ENCODE measurements at places on chromosomes 5 and 9.

DNA sequence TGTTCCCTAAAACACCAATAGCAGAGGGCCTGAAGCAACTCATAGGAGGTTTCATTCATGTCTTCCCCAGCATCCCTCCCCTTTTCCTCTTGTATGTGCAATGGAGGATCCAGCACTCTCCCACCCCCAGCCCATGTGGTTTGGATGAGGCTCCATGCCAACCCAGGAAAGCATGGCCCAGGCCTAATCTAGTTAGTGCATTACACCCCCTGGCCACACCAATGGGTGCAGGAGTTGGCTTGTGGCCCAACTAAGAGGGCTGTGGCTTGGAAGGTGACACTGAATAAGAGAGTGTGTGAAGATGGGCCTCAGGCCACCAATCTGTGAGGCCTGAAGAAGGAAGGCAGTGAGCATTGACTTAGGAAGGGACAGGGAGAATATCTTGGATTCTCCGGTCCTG is 70.8 kb upstream of the SMIM23 start:
- no peak for DNase-seq

- DNase-seq, result peak; percentile 40
Measured at GRCh38 chr9:73038613-73039012, 85.8 kb upstream of the ALDH1A1 start.

DNA sequence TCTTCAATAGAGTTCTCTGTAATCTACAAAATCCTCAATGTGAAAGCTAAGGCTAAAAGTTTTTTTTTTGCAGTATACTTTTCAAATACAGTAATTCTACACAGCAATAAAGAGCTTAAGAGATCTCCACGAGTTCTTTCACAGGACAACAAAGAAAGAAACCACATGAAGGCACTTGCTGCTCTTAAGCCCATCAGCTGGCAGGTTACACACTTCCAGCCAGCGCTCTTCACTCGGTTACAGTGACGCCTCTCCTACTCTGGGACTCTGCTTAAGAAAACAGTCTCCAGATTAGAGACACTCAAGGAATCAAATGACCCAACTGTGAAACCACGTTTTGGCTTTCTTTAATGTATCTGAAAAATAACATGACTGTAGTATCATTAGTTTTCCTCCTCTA is 85.0 kb downstream of the ROR2 start:
- no peak for DNase-seq

DNA sequence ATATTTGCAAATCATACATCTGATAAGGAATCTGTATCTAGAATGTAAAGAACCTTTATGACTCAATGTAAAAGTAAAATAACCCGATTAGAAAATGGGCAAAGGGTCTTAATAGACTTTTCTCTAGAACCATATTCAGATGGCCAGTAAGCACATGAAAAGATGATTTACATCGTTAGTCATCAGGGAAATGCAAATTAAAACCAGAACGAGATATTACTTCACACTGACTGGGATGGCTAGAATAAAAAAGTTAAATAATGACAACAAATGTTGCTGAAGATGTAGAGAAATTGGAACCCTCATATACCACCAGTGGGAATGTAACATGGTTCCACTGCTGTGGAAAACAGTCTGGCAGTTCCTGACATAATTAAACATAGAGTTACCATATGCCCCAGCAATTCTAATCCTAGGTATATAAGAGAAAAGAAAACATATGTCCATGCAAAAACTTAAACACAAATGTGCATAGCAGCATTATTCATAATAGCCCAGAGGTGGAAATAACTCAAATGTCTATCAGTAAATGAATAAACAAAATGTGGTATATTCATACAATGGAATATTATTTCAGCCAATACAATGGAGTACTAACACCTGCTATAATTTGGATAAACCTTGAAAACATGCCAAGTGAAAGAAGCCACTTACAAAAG is 100.4 kb upstream of the MAMDC2 start:
- no peak for DNase-seq

GRCh38 chr5:150081541-150082283 is 4.6 kb downstream of the CSF1R start:
- peak; percentile 69 for DNase-seq

- no peak for DNase-seq
Measured at GRCh38 chr5:25579111-25579510, 934.3 kb upstream of the CDH10 start.

DNA sequence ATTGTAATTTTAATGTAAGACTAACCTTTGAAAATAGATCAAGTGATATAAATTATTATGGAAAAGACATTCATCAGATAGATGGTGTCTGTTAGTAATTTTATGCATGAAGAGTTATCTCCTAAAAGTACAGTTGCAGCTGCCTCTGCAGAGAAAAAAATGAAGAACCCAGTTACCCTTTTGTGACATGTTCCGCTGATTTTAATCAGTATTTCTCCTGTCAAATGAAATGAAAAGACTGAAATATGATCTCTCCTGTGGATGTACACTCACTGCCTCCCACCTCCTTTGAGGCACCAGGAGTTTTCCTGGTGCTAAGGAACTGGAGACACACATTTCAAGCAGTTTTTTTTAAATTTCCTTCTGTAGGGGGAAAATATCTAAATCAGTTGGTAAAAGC is 277.4 kb downstream of the KIF4B start:
- DNase-seq, result no peak

DNA sequence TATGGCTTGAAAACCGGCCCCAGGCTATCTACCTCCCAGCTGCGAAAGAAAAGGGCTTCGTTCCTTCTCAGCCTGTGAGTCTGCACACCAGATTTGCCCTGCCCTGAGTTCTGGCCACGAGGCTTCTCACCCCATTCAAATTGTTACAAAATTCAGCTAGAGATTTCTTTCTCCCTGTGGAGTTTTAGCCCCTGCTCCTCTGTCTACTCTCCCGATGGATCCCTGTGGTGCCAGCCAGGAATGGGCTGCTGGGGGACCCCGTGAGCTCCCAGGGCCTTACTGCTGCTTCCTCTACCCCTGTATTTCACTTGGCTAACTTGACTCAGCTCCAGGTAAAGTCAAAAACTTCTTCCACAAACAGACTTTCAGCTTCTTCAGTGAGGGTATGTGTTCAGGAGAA is 9.3 kb upstream of the RNF20 start:
- no peak for DNase-seq

GRCh38 chr9:114296338-114296737 is 26.6 kb upstream of the ORM1 start:
- DNase-seq, result no peak

- DNase-seq, result no peak
Measured at GRCh38 chr5:99600952-99601351, 672.1 kb upstream of the CHD1 start.

- DNase-seq, result no peak
Measured at GRCh38 chr9:134546246-134546731, 95.3 kb upstream of the COL5A1 start.

DNA sequence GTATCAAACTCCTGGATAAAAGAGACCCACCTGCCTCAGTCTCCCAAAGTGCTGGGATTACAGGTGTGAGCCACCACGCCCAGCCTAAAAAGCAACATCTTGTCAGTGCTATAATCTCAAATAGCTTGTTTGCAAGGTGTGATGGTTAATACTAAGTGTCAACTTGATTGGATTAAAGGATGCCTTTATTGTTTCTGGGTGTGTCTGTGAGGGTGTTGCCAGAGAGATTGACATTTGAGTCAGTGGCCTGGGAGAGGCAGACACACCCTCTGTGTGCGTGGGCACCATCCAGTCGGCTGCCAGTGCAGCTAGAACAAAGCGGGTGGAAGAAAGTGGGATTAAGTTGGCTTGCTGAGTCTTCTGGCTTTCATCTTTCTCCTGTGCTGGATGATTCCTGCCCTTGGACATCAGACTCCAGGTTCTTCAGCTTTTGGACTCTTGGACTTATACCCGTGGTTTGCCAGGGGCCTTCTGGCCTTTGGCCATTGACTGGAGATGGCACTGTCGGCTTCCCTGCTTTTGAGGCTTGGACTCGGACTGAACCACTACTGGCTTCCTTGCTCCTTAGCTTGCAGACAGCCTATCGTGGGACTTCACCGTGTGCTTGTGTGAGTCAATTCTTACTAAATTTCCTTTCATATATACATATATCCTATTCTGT is 28.1 kb downstream of the TARS1 start:
- no peak for DNase-seq

DNA sequence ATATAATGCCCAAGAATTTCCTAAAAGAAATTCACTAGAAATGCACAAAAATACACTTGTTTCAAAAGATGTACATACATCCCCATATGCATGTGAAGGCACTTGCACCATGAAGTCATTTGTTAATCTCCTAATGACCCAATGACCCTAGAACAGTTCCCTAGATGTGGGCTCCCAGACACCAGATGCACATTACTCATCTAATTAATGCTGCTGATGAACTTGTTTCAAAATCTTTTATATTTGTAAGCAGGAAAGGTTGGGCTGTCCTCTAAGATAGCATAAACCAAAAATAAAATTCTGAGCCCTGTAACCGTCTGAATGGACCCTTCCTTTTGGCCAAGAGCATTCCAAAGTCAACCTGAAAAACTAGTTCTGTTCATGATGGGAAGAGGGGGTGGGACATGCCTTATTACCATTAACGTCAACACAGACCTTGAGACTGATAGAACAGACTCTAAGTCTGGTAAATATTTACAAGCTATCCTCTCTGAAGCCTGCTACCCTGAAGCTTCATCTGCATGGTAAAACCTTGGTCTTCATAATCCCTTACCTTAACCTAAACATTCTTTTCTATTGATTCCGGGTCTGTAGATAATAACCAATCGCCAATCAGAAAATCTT is 91.0 kb upstream of the DAPK1 start:
- DNase-seq, result no peak

DNA sequence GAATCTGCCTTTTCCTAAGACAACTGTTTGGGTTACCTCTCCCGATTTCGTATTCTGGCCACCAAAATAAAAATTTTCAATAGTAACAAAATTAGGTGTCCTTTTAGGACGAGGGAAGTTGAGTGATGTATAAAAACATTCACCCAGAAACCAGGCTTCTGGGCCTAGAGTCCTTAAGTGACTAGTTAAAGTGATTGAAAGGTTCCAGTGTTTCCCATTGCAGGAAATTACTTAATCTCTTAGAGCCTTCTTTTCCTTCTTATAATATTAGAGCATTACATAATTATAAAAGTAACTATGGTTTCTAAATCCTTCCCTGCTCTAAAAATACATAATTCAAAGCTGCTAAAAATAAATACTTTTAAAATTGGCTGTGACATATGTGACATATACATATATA is 7.3 kb downstream of the MCIDAS start:
- DNase-seq, result no peak

DNA sequence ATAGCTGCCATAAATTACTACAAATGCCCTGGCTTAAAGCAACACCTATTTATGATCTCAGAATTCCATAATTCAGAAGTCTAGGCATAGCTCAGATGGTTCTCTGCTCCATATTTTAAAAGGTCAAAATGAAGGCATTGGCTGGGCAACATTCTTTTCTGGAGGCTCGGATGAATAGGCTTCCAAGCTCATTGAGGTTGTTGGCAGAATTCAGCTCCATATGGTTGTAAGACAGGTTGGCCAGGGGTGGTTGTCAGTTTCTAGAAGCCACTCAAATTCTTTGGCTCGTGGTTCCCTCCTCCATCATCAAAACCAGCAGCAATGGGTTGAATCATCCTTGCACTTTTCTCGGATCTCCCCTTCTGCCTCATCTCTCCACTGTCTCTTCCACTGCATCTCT is 49.4 kb downstream of the TGFBR1 start:
- no peak for DNase-seq

DNA sequence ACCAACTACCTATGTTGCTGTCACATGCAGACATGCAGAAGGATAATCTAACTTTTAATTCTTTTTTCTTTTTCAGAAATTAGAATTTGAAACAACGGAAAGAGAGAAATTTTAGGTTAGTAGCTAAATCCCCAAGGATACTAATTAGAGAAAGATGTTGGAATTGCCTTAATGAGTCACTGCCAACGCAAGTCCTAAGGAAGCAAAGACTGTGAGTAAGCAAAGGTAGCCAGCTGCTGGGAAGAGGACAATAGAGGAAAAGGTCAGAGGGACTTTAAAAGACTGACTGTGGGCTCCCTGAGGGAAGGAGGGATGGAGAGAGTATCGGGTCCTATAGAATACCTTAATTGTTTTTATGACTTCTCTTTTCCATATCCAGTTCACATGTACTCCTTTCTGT is 461.9 kb upstream of the PAPPA start:
- DNase-seq, result no peak

DNA sequence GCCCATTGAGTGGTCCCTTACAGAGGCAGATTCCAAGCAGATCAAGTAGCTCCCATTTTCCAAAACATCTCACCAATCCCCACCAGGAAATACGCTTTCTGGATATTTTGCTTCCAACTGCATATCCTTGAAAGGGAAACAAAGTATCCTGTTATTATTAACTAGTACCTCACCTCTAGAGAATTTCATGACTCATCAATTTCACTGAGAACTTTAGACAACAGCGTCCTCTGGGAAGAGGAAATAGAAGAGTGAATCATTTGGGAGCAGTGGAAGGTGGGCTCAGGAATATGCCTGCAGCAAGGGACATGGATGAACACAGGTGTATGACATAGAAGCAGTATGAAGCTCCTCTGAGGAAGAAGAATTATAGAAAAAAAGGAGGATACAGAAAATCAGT is 186.7 kb downstream of the MARCHF11 start:
- no peak for DNase-seq

GRCh38 chr9:17059465-17059864 is 75.4 kb upstream of the CNTLN start:
- no peak for DNase-seq

- no peak for DNase-seq
Measured at GRCh38 chr9:133579601-133580418, 29.4 kb downstream of the FAM163B start.

DNA sequence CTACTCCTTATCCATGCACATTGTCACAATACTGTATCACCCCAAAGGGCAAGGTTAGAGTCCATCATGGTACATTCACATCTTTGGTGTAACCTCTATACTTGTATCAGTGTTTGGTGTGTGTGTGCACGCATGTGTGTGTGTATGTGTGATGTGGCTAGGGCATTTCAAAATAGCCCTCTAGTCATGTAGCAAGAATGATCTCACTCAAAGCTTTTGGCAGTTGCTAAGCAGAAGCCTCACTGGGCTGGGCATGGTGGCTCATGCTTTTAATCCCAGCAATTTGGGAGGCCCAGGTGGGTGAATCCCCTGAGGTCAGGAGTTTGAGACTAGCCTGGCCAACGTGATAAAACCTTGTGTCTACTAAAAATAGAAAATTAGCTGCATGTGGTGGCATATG is 245.3 kb downstream of the ADGRV1 start:
- no peak for DNase-seq
